ENCODE measurements at places on chromosomes 5 and 9.

GRCh38 chr5:126778675-126779403 lies 1.9 kb downstream of the LMNB1 start:
- no peak for ATAC-seq

DNA sequence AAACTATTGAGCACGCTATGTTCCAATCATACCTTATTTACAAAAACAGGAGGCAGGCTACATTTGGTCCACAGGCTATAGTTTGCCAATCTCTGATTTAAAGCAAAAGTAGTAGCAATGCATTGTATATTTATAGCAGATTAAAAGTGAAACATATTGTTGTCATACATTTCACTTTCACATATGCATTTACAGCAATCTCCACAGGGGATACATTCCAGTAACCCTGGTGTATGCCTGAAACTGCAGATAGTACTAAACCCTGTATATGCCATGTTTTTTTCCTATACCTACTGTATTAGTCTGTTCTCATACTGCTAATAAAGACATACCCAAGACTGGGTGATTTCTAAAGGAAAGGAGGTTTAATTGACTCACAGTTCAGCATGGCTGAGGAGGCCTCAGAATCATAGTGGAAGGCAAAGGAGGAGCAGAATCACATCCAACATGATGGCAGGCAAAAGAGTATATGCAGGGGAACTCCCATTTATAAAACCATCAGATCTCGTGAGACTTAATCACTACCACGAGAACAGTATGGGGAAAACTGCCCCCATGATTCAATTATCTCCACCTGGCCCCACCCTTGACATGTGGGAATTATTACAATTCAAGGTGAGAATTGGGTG lies 5.9 kb upstream of the CSF1R start:
- ATAC-seq = no peak

DNA sequence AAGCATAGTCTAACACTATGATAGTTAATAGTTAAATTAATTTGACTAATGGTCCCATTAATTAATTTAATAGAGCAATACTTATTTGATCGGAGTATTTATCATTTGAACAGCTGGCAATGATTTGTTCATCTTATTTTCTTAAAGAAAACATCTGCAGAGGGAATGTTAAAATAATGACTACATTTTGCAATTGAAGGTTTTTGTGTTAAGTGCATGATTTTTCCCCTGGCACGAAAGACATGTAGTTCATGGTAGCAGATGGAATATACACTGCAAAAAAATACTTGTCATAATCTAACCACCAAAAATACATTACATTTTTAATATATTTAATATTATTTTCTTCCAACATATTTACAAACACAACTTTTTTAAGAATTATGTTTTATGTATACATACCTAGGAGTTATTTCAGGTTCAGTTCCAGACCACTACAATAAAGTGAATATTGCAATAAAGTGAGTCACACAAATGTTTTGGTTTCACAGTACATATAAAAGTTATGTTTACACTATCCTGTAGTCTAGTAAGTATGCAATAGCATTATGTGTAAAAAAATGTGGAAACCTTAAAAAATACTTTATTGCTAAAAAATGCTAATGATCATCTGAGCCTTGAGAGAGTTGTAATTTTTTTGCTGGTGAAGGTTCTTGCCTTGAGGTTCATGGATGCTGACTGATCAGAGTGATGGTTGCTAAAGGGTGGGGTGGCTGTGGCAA lies 292.6 kb upstream of the DAB2 start:
- ATAC-seq = no peak

- no peak for ATAC-seq
These were observed 5.2 kb downstream of the EXOC3 start for GRCh38 chr5:448061-448765.

DNA sequence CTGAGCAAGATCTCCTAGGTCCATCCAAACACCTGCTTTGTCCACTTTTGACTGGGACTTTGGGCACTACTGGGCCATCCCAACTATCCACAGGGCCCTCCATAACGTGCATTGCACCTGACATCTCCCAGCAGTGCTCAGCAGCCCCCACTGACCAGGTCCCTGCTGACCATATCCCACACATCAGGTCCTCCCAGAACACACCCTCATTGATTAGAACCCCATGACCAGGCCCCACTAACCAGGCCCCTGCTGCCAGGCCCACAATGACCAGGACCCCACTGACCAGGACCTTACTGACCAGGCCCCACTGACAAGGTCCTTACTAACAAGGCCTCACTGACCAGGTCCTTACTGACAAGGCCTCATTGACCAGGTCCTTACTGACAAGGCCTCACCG lies 93.9 kb upstream of the CTSV start:
- ATAC-seq = no peak

- no peak for ATAC-seq
These were observed 24.3 kb upstream of the TEX10 start for GRCh38 chr9:100377015-100377414.

DNA sequence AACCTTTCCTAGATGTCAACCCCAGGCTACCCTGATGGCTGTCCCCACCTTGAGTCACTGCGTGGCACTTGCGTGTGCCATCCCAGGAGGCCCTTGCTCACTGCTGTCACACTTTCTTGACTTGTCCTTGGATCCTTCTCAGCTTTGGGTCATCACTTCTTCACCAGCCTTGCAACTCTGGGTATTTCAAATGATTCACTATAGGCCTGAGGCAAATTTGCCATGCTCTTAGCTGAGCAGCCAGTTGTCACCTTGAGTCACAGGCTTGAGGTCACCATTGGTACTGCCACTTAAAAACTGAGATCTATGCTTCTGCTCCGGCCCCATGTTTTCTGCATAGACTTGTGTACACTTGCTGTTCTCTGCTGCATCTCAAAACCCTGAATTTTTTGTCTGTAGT lies 84.7 kb downstream of the BASP1 start:
- ATAC-seq = no peak

- ATAC-seq = no peak
These were observed 111.7 kb downstream of the PCSK1 start for GRCh38 chr5:96321345-96321744.

GRCh38 chr5:138955013-138955660 lies 80.0 kb upstream of the LRRTM2 start:
- ATAC-seq = no peak

GRCh38 chr9:133768859-133769510 lies 30.8 kb upstream of the SARDH start:
- peak; percentile 30 for ATAC-seq

DNA sequence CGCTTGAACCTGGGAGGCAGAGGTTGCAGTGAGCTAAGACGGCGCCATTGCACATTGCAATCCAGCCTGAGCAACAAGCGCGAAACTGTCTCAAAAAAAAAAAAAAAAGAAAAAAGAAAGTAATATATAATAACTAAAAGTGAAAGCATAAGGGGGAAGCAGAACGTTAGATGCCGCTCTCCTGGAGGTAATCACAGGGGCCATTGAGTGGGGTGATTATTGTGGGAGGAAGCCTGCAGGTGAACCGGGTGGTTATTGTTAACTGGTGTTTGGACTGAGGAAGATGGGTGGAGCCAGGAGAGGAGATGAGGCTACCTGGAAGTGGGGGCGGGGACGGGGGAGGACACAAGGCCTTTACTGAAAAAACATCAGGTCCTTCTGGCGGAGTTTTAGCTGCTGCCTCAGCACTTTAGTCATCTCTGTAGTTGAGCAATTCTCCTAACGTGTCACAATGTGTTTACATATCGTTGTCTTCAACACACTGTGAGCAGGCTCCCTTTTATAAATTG lies 5.3 kb upstream of the TJP2 start:
- no peak for ATAC-seq

DNA sequence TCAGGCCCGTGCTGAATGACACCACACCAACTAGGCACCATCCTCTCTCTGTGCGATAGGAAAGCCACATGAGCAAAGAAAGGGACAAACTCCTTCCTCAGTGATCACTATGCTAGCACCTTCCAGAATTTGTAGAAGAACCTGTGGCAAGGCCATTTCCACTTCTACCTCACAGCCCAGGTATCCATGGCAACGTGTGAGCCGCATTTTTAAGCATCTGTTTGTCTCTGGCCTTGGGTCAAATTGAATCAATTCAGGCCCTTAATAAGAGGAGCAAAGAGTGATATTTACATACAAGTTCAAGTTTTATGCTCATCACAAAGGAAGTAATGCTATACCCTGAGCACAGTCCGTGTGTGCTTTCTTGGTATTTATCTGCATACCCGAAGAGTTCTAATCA lies 179.3 kb downstream of the SLC12A2 start:
- no peak for ATAC-seq
